ENCODE measurements at places on chromosomes 4 and X.

DNA sequence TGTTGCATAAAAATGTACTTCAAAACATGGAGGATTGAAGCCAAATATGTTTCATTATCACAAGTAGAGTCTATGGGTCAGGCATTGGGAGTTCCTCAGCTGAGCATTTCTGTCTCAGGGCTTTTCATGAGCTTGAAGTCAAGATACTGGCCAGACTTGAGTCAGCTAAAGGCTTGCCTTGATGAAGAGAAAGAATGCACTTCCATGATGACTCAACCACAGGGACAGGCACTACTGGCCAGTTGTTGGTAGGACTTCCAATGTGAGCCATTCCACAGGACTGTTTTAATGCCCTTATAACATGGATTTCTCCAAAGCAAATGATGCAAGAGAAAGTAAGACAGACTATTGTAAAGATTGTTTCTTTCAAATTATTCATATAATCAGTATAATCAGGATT is 895.6 kb downstream of the RAB28 start:
- no peak for DNase-seq

GRCh38 chrX:97547877-97548578 is 664.3 kb downstream of the RPA4 start:
- no peak for DNase-seq

- no peak for DNase-seq
Observed at GRCh38 chrX:34382416-34382815, 250.3 kb upstream of the FAM47A start.

- no peak for DNase-seq
Observed at GRCh38 chr4:158810487-158811215, 41.8 kb downstream of the FNIP2 start.

- no peak for DNase-seq
Observed at GRCh38 chr4:5773271-5773555, 62.2 kb downstream of the EVC start.

- no peak for DNase-seq
Observed at GRCh38 chrX:19867938-19868337, 19.5 kb downstream of the SH3KBP1 start.

- DNase-seq = no peak
Observed at GRCh38 chrX:151713849-151714248, 2.0 kb upstream of the FATE1 start.

- DNase-seq = no peak
Observed at GRCh38 chrX:33385546-33385945, 174.2 kb upstream of the DMD start.

DNA sequence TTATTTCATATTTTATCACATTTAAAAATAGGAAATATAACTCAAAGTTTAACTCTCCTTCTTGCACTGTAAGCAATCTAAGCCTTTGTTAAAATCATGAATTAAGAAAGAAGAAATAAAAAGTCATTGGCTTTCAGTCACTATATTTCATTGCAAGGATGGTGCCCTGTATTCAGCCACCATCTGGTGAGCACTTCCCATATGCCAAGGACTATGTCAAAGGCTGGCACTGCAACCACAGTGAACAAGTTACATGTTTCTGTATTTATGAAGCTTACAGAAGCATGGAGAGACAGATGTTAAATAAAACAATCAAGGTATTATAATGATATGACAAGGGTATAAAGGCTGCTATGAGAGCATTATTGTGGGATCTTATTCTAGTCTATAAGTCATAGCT is 68.6 kb downstream of the PRKG2 start:
- DNase-seq = no peak

Data from NCI-H146 (cell line).